ENCODE measurements at places on chromosomes 16 and 17.

DNA sequence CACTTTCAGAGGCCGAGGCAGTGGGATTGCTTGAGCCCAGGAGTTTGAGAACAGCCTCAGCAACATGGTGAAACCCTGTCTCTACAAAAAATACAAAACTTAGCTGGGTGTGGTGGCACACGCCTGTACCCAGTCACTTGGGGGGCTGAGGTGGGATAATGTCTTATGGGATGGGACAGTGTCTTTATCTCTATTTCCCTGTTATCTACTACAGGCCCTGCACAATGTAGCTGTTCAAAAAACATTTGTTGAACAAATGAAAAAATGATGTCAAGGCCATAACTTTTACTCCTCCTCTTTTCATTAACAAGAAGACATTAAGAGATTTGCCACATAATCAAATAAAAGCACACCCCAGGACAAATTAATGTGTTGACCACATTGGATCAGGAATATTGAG is 13.8 kb downstream of the TUBG1 start:
- DNase-seq = no peak

DNA sequence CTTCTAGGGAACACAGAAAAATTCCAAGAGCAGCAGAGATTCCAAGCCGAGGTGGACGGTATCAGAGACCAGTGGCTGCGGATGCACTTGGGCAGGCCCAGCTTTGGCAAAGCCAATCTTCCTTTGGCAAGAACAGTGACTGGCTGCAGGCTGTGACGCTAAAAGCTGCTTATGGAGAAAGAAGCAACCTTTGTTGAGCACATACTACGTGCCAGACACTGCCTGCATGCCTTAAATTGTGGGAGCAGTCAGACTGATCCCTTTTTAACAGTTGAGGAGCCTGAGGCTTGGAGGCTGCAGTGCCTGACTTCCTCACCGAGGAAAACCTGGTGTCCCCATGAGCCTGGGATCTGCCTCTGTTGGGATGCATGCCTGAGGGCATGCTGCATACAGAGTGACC is 69.0 kb upstream of the AMZ2 start:
- no peak for DNase-seq

DNA sequence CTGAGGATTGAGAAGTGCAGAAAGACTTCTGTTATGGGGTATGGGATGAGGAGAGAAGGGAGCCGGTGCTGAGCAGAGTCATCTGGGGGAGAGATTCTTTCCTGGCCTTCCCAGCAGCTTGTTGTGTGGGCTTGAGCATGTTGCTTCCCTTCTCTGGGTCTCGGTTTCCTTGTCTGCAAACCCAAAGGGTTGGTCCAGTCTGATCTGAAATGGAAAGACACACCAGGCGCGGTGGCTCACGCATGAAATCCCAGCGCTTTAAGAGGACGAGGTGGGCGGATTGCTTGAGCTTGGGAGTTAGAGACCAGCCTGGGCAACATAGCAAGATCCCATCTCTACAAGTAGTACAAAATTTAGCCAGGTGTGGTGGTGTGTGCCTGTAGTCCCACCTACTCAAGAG is 6.0 kb downstream of the SOCS3 start:
- no peak for DNase-seq

DNA sequence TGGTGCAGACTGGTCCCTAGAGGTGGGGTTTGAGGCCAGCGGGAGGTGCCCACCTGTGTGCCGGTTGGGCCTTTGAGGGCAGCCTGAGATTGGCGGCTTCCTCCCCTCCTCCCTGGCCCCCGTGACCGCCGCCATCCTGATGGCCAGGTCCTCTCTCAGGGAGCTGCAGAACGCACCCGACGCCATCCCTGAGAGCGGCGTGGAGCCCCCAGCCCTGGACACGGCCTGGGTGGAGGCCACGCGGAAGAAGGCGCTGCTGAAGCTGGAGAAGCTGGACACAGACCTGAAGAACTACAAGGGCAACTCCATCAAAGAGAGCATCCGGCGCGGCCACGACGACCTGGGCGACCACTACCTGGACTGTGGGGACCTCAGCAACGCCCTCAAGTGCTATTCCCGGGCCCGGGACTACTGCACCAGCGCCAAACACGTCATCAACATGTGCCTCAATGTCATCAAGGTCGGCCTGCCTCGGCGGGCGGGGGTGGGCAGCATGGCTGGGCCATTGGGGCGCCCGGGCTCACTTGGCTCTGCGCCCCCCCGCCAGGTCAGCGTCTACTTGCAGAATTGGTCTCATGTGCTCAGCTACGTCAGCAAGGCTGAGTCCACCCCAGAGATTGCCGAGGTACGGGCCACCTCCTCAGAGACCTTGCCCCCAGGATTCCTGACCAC is 2.8 kb downstream of the GPS1 start:
- no peak for DNase-seq

DNA sequence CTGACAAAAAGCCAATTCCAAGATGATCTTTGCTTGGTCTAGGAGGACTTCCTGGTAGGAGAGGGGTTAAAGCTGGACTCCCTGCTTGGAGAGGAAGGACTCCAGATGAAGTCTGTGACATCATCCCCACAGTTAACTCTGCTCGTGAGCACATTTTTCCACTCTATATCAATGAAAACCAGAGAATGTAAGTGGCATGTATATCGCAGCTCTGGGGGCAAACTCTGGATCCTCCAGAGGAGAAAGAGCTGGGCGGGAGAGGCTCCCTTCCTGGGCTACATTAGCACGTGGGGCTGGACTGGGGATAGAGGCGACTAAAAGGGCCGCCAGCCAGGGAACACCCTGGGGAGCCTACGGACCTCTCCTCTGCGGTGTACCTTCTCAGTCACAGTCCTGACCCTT is 34.1 kb downstream of the HIC1 start:
- peak; percentile 14 for DNase-seq

DNA sequence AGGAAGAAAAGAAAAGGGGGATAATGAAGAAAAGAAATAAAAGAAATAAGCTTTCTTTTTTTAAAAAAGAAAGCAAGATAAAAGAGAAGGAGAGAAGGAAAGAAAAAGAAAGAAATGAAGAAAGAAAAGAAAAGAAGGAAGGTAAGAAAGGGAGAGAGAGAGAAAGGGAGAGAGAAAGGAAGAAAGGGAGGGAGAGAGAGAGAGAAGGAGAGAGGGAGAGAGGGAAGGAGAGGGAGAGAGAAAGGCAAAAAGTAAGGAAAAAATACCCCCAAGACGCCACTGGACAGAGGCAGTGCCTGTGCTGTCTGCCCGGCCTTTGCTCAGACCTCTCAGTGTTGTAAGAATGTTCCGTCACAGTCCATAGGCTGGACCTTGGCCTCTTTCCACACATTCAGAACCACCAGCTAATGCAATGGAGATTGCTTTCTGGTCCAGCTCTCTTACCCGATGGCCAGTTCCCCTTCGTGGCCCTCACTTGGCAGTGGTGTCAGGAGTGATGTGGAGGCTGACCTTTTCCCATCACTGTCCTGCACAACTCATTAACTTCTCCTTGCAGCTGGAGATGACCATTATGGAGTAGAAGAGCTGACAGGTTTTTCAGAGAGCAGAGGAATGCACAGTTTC is 14.3 kb upstream of the HNF1B start:
- DNase-seq = no peak

DNA sequence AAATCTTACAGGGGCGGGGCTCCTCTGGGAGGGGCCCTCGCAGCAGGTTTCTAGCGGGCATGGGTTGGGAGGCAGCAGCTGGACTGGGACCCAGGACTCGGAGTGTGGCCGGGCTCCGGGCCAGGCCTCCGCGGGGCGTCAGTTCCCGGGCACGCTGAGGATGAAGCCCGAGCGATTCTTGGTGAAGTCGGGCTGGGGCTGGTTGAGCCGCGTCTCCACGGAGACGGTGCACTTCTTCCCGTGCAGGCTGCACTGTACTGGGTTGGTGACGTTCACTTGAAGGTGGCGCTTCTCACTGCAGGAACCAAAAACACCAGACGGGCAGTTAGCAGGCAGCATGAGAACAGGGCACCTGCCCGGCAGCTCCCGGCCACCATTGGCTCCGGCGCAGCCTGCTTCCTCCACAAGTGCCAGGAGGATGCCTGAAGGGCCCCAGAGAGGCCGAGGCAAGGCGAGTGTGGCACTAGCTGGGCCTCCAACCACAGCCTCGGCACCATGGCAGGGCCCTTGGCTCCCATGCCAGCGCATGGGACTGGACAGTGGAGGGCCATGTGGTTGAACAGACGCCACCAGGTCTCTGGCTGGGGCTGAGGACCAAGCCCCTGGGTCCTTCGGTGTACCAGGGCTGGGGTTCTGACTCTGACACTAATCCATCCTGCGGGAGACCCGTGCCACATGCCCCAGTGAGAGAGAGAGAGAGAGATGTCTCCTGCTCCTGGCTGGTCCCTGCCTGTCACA is 8.0 kb downstream of the CDK5R1 start:
- no peak for DNase-seq

GRCh38 chr16:85310868-85311585 is 198.8 kb upstream of the CIBAR2 start:
- DNase-seq = no peak

- no peak for DNase-seq
Measured at GRCh38 chr16:4508806-4509205, 29.8 kb downstream of the CDIP1 start.

DNA sequence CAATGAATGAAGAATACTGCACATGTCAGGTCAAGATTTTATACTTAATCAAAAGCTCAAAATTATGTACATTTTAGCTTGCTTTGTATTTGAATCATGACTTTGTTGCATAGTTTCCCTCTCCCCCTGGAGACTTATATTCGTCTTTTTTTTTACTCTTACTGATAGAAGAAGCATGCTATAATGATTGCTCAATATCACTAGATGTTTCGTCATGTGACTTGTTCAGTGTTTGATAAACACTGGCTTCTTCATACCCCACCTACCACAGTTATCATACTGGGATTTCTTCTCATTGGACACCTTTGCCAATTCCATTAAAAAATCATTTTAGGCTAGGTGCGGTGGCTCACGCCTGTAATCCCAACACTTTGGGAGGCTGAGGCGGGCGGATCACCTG is 148.7 kb downstream of the FTO start:
- no peak for DNase-seq

DNA sequence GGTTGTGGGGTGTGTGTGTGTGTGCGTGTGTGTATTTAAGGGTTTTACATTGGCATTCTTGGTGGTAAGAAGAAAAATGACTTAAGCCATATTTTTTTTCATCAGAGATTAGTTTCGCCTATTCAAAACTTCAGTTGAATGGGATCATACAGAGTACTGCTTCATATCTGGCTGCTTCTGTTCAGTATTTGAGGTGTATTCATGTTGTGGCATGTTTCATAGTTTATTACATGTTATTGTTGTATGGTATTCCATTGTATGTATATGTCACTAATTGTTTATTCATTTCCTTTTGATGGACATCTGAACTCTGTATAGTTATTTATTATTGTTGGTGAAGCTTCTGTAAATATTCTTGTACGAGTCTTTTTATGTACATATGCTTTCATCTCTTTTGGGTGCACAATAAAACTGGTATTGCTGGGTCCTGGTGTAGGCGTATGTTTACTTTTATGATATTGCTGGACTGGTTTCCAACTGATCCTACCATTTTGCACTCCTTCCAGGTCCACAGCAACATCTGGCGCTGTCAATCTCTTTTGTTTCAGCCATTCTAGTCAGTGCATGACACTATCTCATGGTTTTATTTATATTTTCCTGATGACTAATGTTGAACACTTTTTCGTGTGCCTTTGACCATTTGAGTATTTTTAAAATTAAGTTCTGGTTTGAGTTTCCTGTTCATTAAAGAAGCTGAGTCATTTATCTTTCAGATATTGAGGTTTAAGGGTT is 77.4 kb upstream of the MAF start:
- no peak for DNase-seq

DNA sequence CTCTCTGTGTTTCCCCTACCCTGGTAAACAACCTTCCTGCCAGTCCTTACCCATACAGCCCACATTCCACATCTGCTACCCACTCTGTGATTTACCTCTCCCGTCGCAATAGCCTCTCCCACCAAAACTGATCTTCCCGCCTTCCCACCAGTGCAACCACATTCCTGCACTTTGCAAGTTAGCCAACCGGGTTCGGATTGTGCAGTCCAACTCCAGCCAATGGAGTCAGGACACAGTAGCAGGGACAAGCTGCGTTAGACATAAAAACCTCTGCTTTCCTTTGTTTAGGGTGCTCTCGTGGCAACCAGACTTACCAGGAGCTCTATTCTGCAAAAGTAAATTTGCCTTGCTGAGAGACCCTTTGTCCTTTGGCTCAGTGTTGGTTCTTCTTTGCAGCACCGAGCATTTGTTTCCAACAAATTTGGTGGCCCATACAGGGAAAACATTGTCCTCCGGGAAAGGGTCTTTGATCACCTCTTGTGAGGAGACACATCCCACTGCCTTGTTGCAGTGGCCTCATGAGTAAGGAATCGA is 1.4 kb downstream of the HPR start:
- no peak for DNase-seq

DNA sequence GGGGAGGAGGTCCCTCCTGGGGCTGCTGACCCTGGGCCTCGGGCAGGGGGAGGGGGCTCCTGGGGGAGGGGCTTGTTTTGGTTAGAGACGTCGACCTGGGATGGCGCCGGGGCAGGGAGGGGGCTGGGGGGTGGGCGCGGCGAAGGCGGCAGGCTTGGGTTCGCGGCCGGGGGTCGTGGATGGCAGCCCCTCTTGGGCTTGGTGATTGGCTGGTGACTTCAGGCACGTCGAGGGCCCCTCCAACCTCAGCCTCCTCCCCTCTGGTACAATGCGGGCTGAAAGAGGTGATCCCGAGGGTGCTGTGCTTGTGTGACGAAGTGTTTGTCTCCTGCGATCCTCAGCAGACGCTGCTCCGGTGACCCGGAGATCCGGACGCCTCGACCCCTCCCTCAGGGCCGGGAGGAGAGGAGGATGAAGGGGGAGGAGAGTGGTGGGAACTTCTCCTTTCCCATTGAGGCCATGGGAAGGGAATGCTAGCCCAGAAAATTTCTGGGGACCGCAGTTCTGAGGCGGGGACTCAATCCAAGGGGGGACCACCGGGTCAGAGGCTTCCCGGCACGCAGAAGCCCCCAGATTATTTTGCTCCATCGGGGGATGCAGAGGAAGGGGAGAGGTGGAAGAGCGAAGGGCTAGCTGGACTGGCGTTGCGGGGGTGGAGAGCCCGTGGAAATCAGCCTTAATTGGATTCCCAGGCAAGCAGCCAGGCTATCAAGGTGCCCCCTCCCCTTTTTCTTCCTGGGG is 43.9 kb downstream of the RAI1 start:
- DNase-seq = no peak

- peak; percentile 100 for DNase-seq
Measured at GRCh38 chr17:7214300-7215135, 5.1 kb downstream of the DLG4 start.

DNA sequence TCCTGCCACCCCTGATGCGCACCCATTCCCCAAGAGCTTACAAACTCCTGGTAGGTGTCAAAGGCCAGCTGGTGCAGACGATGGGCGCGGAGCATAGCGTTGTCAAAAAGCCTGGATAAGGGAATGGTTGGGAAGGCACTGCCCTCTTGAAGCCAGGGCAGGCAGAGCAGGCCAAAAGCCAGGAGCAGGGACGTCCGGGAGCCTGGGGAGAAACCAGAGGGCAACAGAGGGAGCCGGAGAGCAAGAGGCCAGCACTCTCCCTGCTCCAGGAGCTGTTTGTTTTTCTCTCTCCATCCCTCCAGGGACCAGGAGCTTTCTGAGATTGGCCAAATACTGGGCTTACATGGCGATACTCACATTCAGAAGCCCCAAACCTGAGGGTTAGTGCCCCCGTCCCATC is 334 bp downstream of the GH1 start:
- no peak for DNase-seq

GRCh38 chr16:49019081-49019633 is 262.5 kb downstream of the CBLN1 start:
- DNase-seq = no peak
